AML-193 (cell line): ENCODE measurements at places on chromosomes 12 and 14.
A peak's percentile ranks its signal among the peaks of the same experiment; 100 is the strongest.

DNA sequence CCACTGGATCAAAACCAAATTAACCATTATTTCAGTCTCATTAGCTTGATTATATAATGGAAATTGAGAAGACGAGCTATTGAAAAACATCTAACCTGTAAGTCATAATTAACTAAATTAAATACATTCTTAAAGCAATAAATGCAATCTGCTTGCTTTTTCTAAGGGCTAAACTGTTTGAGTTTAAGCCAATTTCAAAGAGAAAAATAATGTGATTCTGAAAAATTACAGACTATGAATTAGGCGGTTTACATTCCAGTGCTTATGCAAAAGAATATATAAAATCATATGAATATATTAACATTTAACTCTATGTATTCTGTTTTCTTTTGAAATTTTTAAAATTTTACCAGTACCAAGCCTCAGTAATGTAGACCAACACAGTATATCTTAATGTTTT lies 1349.4 kb downstream of the FSCB start:
- DNase-seq: no peak

- DNase-seq: no peak
Measured at GRCh38 chr12:304805-305204, 42.2 kb upstream of the SLC6A13 start.

GRCh38 chr12:45720069-45720468 lies 9.4 kb upstream of the ARID2 start:
- DNase-seq: no peak

DNA sequence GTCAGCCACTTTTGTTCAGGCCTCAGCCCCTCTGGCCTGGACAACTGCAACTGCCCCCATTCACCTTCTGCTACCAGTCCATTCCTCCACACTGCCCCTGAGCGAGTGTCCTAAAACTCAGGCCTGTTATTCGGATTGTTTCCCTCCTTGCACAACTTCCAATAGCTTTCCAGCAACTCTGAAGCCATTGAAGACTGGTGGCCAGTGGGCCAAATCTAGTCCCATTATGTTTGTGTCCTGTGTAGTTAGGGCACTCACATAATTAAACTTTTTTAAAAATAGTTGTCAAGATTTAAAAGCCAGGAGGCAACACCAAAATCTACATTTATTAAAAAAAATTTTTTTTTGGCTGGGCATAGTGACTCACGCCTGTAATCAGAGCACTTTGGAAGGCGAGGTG lies 17.8 kb upstream of the FIGNL2 start:
- DNase-seq: no peak

GRCh38 chr14:61188978-61189808 lies 91.9 kb downstream of the TMEM30B start:
- no peak for DNase-seq

DNA sequence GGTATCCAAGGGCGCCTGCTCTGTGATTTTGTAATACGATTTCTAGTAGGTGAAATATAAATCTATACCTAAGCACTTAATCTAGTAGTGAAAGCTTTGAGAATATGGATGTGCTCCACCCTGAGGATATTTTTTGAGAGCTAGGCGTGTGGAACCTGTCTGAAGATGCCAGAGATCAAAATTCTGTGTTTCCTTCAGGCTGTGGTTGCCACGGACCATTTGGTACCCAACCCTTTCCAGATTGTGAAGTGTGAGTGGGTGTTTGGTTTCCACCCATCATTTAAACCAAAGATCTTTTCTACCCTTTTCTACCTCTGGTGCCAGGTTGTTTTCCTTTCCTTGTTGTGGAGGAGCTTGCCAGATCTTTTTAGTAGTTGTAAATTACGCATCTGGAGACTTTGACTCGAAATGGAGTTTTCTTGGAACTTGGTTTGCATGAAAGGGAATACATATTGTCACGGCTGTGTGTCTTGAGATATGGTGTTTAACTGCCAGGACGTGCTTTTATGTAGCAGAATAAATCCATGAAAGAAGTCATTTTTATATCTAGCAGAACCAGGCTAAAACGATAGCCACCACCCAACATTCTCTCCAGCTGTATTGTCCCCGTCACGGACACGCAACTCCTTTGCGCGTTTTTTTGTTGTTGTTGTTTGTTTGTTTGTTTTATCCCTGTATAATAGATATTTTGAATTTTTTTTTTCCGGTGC lies 2.2 kb downstream of the LRFN5 start:
- no peak for DNase-seq

- no peak for DNase-seq
Measured at GRCh38 chr14:50027816-50028215, 88.6 kb downstream of the VCPKMT start.

DNA sequence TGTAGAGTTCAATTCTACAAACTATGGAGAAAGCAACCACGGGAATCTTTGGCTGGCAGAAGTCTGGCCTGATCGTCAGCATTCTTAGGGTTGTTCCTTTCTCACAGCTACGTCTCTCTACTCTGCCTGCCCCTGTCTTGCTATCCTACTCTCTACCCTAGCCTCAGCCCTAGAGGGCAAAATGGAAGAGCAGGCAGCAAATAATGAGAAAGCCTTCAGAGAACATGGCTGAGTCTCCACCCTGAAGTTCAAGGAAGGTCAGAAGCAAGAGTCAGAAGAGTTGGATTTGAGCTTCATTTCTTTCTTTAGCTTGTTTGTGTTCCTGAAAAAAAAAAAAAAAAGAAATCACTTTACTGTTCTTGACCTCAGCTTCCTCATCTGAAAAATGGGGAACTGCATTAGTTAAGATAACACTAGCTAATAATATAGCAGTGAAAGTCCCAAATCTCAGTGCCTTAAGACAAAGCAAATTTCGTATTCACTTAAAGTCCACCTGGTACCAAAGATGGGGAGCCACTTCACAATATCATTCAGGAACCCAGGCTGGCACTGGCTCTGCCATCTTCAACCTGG lies 50.2 kb upstream of the CCND2 start:
- peak; percentile 5 for DNase-seq

DNA sequence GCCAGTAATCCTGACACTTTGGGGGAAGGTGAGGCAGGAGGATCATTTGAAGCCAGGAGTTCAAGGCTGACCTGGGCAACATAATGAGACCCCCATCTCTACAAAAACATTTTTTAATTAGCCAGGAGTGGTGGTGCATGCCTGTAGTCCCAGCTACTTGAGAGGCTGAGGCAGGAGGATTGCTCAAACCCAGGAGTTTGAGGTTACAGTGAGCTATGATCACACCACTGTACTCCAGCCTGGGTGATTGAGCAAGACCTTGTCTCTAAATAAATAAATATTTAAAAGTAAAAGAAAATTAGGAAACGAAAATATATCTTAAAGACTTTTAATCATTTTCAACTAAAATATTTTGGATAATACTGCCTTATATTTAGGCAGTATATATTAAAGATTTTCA lies 25.9 kb downstream of the CKB start:
- no peak for DNase-seq

DNA sequence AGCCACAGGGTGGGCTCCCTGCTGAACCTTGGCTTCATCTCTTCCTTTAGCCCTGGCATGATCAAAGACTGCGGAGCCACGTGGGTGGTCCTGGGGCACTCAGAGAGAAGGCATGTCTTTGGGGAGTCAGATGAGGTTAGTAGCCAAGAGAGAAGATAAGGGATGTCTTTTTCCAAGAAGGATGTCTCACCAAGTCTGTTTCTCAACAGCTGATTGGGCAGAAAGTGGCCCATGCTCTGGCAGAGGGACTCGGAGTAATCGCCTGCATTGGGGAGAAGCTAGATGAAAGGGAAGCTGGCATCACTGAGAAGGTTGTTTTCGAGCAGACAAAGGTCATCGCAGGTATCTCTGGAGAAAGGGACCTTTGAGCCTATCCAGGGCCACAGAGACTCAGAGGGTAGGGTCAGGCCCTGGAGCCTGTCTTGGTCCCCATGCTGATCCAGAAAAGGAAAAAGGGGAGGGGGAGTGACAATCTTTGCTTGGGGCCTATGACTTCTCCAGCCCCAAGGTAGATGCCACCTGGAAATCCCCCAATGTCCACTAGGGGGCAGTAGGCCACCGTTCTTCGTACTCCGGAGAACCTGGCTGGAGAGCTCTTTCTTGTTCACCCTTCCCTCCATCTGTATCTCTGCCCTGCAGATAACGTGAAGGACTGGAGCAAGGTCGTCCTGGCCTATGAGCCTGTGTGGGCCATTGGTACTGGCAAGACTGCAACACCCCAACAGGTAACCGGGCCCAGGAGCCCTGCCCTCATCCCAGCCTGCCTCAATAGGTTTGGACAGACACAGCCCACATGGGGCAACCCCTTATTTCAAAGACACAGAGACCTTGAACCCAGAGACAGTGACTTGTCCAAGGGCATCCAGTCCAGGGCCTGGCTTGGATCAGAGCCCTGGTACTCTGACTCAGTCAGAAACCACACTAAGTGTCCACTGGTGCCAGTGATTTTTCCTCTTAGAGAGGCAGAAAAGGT lies 2.0 kb downstream of the TPI1 start:
- peak; percentile 73 for DNase-seq

GRCh38 chr12:106790020-106790419 lies 15.5 kb downstream of the RIC8B start:
- DNase-seq: no peak

DNA sequence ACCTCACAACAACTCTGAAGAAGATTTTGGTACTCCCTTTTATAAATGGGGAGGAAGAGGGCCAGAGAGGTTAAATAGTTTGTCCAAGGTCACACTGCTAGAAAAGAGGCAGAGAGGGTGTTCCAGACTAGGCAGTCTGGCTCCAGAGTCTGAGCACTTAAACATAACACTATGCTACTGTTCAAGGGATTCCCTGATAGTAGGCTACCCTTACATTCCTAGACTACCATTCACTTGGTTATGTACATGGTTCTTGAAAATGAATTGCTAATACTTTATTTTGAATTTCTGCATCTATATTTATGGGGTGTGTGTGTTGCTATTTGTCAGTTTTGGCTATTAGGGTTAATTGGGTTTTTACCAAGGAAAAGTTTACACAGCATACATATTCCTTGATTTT lies 7.2 kb downstream of the GNS start:
- no peak for DNase-seq

DNA sequence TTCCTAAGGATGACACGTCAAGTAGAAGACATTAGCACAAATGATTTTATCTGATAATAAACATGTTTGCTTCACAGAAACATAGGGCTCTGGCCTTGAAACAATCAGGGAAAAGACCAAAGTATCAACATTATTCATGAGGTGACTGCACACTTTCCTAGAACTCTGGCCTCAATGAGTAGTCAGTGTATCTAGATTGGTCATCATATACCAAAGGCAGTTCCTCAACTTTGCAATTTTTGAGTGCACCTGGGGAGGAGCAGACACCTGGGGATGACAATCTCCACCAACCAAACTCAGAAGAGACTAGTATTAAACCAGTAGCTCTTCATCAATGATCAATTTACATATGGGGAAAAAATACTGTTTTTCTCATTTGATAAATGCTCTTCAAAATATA lies 4.5 kb downstream of the EDDM3A start:
- DNase-seq: no peak

GRCh38 chr14:68397371-68397811 lies 395.5 kb downstream of the ZFP36L1 start:
- no peak for DNase-seq

- no peak for DNase-seq
Measured at GRCh38 chr14:62213516-62213915, 451.3 kb downstream of the SNAPC1 start.

DNA sequence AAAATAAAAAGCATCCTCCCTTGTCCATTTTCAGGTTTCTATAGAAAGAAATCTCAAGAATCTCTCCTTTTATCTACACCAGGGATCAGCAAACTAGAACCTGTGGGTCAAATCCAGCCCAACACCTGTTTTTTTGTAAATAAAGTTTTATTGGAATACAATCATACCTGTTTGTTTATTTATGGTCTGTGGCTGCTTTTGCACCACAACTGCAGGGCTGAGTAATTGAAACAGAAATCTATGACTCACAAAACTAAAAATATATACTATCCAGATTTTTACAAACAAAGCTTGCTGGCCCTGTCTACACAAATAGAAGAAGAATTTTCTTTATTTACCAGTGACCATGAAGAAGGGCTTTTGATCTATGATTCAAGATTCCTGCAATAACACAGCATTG lies 95.1 kb upstream of the COCH start:
- DNase-seq: no peak

DNA sequence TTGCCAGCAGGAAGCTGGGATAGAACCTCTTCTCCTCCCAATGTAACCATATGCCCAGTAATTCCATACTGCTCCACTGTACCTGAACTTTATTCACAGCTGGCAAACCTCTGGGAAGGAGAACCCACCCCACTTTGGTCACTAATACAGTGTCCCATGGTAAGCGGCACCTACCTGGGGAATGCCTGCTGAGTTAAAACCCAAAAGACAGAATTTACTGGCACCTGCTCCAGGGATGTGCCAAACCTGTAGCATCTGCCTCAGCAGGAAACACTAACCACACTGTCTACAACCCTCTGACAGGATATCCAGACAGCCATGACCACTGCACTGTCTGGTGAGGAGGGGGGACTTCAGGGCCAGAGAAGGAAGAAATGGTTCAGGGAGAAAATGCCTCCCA lies 26.6 kb downstream of the DDX24 start:
- no peak for DNase-seq

DNA sequence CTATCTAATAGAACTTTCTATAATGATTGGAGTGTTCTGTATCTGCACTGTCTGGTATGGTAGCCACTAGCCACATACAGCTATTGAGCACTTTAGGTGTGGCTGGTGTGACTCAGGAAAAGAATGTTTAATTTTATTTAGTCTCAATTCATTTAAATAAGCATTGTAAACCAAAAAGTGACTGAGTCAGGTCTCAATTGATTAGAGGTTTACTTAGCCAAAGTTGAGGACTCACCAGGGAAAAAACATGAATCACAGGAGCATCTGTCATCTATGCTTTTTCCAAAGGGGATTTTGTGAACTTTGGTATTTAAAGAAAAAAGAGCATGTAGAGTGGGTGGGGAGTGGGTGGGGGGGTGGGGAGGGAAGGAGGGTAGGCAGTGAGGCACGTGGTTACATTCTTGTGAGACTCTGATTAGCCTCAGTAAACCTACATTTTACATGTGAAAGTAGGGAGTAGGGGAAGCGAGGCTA lies 473.1 kb downstream of the ATP23 start:
- no peak for DNase-seq

- DNase-seq: no peak
Measured at GRCh38 chr12:28575593-28576205, 385.4 kb downstream of the CCDC91 start.
